Hindlimb muscle (tissue), 1 donor: ENCODE measurements at places on chromosomes 2 and 18.

DNA sequence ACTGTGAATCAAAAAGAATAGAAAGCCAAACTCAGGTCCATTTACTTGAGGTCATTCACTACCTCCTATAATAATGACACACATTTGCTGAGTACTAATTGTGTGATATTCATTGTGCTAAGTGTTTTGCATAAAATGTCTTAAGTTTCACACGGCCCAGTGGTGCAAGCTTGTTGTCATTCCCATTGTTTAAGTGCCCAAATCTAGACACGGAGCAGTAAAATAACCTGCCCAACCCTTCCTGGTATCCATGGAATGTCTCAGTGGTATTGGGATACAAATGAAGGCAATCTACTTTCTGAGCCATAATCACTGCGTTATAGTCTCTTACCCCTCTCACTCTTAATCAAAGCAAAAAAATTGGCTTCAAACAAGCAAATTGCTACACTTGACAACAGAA is 233.3 kb downstream of the NCKAP5 start:
- no peak for DNase-seq

GRCh38 chr2:27442920-27443282 is 720 bp downstream of the KRTCAP3 start:
- DNase-seq: no peak

GRCh38 chr2:19059076-19059475 is 299.3 kb downstream of the OSR1 start:
- no peak for DNase-seq

DNA sequence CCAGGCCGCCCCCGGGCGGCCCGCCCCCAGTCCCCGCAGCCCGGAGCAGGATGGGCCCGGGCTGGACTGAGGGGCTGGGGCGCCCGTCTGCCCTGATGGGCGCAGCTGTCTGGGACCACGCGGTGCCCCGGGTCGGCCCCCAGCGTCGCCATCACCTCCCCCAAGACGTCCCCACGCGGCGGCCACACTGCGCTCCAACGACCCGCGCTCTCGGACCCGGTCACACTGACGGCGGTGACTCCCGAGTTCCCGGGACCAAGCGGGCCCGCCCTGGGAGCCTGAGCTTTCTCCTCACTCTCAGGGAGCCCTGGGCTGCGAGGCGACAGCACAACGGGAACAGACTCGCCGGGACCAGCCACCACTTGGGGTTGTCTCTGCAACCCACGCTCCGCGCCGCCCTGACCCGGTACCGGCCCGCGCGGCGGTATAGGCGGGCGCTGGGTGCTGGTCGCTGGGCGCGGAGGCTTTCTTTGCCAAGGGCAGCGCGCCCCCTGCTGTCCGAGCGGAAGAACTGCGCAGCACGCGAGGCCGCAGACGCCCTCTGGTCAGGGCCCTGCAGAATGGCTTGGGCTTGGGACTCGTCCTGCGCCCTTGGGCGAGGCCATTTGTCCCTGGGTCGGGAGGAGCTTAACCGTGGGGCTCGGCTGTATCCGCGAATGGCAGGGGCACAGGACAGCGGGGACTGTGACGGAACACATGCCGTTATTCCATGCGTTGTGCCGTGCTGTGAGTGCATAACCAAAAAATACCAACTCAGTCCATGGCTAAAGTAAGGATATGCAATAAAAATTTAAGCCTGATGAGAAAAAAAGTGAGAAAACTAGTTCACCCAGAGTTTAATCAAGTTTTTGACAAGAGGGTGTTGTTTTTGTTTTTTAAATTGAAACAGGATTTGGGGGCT is 54.8 kb upstream of the ANKRD62 start:
- DNase-seq: peak; percentile 87

DNA sequence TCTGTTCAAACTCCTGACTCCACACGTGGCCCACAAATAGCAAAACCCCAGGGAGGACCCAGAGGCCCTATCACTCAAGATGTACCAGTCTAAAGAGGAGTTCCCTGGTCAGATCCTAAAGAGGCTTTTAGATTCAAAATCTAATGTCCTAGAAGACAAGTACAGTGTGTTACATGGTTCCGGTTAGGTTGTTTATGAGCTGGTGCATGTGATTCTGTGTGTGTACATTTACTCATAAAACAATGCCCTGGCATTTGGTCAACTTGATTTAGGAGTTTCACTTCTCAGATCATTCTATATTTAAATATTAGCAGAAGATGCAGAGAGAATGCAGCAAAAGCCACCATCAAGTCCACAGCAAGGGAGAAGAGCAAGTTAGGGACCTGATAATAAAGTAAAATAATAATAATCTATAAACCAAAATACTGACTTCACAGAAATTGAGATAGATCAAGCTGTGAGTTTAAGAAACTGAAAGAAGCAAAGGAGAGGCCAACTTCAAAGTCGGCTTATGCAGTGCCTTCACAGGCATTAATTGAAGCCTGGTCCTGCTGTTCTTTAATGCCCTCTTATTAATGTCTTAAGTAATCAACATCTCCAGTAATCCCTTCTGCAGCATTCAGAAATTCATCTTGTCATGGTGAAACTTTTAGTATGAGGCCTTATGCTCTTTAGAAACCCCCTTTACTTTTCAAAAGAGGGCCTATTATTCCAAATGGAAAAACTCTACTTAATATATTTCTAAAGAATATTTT is 4.2 kb upstream of the AP1S3 start:
- no peak for DNase-seq
